ENCODE measurements at places on chromosomes 1 and 21.
A peak's percentile ranks its signal among the peaks of the same experiment; 100 is the strongest.

GRCh38 chr1:117707371-117707770, 101.5 kb downstream of the TENT5C start:
- DNase-seq, result no peak

GRCh38 chr21:24339406-24339805, 1267.9 kb downstream of the MRPL39 start:
- DNase-seq, result no peak

GRCh38 chr1:203324105-203325025, 19.0 kb downstream of the BTG2 start:
- peak; percentile 28 for DNase-seq

GRCh38 chr1:184143449-184143848, 91.9 kb downstream of the TSEN15 start:
- no peak for DNase-seq

DNA sequence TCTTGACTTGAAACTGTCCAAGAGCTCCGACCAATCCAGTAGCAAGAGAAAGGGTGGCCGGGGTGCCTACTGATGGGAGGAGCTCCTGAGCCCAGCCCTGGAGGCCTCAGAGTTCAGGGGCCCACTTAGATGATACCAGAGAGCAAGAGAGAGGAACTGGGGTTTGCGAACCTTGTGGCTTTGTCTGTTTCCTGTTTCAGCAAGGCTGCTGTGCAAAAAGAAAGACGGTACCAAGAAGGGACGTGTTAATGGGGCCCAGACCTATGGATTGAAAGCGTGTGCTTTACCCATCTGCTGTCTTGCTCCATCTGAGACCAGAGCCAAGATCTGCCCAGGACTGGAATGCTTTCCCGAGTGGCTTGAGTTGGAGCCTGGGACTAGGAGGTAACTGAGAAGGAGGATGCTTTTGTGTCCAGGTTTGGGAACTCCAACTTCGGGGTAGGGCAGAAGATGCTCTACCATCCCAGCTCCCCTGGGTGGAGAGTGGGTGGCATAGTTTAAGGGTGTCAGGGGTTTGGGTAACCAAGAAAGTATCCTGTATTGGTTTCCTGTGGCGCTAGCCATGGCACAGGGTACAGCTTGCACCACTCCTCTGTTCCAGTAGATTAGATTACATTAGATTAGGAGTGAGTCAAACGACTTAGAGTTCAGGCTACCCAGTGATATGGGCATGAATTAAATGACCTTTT, at the start of gene TRAF3IP3:
Gene TRAF3IP3 (plus strand): TSS at position 128 of the 689 bp plus-strand sequence. CDS start 3,987 bp downstream, outside the sequence.
- peak; percentile 69 for DNase-seq

DNA sequence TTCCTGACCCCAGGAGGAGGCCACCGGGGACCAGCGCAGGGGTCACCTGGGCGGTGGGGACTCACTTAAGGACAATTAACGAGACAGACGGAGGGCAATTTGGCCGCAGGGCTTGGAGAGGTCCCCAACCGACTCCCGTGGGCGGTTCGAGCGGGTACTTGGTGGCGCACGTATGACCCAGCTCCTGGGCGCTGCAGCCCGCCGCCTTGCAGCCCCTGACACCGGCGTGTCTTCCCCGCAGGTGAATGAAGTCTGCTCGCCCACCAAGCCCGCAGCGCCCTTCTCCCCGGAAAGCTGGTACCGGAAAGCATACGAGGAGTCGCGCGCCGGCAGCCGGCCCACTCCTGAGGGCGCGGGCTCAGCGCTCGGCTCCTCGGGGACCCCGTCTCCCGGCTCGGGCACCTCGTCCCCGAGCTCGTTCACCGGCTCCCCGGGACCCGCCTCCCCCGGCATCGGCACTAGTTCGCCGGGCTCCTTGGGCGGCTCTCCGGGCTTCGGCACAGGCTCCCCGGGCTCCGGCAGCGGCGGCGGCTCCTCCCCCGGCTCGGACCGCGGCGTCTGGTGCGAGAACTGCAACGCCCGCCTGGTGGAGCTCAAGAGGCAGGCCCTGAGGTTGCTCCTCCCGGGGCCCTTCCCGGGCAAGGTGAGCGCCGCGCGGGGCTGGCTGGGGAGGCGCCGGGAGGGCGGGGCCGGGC, 1.4 kb downstream of the KIF26B start:
- peak; percentile 52 for DNase-seq

DNA sequence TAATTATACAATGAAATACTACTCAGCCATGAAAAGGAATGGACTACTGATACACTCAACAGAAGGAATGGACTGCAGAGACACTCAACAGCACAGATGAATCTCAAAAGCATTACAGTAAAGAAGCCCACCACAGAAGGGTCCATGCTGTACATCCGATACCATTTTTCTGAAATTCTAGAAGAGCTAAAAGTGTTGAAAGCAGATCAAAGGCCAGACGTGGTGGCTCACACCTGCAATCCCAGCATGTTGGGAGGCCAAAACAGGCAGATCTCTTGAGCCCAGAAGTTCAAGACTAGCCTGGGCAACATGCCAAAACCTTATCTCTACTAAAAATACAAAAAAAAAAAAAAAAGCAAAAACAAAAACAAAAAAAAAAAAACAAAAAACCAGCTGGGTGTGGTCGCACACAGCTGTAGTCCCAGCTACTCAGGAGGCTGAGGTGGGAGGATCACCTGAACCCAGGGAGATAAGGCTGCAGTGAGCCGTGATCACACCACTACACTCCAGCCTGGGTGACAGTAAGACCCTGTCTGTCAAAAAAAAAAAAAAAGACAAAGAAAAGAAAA, 15.5 kb downstream of the PPP1R15B start:
- DNase-seq, result no peak

- no peak for DNase-seq
Observed at GRCh38 chr1:223479718-223480425, 86.7 kb downstream of the CCDC185 start.

DNA sequence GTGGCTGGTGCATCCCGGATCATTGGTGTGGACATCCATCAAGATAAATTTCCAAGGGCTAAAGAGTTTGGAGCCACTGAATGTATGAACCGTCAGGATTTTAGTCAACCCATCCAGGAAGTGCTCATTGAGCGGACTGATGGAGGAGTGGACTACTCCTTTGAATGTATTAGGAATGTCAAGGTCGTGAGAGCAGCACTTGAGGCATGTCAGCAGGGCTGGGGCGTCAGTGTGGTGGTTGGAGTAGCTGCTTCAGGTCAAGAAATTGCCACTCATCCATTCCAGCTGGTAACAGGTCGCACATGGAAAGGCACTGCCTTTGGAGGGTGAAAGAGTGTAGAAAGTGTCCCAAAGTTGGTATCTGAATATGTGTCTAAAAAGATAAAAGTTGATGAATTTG, 79.1 kb downstream of the FMN2 start:
- DNase-seq, result no peak

DNA sequence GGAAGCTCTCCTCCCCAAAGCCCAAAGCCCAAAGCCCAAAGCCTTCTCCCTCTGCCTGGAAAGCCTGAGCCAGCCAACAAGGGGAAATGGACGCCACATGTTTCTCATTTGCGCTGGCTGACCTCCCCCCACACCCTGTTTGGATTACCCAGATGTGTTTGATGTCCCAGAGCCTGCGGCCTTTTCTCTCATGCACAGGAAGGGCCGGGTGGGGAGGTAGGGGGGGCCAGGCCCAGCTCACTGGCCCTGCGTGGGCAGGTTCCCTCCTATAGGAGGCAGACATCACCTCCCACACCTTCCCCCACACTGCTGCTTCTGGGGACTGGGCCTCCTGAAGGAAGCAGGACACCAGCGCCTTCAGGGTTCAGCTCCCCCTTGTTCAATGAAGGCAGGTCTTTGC, 116.3 kb downstream of the NAV1 start:
- DNase-seq, result no peak

GRCh38 chr1:226582966-226583365, 34.4 kb downstream of the STUM start:
- no peak for DNase-seq

DNA sequence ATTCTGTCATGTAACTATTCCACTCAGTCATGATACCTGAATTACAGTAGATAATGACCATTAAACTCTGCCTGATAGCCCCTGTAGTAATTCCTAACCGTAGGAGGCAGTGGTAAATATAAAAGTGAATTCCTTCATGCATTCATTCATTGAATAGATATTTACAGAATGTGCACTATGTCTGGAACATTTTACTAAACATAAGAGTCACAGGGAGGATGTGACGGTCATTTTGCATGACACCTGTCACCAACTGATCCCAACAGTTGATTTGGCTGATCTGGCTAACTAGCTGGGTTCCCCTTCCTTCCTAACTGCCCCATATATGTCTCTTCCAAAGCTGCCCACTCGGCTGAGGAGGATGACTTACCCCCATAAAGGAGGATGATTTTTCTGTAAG, 2.2 kb upstream of the RNPC3 start:
- no peak for DNase-seq

GRCh38 chr1:181413836-181414235, 69.5 kb upstream of the CACNA1E start:
- no peak for DNase-seq

DNA sequence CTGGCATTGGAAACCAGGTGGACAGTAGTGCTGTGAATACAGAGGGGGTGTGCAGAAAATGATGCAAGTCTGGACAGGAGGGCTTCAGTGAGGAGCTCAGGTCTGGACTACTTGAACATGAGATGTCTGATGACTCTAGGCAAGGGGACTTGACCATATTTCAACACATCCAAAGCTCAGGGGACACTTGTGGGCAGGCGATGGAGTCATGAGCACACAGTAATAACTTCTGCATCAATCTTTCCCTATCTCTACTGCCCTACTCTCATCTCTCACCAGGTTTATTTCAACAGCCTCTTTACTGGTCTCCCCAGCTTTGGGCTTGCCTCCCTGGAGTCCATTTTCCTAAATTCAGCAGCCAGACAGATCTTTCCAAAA, 21.9 kb downstream of the FMO2 start:
- no peak for DNase-seq

GRCh38 chr21:37623689-37624088, 257.1 kb downstream of the DYRK1A start:
- no peak for DNase-seq

DNA sequence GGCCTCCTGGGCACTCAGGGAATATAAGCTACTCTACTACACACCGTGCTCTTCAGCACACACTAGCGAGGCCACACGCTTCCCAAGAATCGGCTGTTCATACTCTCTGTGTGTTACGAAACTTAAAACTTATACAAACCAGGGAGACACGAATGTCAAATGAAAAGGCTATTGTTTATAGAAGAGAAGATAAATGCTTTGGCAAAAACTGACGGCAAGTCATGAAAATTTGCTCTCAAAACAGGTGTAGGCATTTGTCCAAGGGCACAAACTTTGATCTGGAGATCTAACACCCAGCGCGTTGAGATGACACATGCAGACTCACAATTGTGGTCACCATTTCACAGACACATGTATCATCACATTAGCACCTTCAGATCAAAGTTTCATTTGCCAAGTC, 46.1 kb downstream of the USP48 start:
- DNase-seq, result no peak

DNA sequence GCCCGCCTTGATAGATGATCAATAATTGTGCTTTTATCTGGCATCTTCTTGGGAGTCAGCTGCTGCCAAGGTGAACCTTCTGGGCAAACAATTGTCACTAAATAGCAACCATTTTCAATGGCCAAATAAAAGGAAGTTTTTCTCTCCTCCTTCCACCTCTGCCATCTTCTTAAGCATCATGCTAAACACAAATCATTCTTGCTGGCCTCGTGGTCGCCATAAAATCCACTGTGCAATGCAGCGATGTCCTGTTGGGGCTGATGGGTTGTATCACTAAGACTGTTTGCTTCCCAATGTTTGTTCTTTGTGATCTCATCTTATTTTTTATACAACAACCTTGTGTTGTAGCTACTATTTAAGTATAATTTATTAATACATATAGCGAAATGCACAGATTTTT, 8.0 kb downstream of the MAN1C1 start:
- no peak for DNase-seq

DNA sequence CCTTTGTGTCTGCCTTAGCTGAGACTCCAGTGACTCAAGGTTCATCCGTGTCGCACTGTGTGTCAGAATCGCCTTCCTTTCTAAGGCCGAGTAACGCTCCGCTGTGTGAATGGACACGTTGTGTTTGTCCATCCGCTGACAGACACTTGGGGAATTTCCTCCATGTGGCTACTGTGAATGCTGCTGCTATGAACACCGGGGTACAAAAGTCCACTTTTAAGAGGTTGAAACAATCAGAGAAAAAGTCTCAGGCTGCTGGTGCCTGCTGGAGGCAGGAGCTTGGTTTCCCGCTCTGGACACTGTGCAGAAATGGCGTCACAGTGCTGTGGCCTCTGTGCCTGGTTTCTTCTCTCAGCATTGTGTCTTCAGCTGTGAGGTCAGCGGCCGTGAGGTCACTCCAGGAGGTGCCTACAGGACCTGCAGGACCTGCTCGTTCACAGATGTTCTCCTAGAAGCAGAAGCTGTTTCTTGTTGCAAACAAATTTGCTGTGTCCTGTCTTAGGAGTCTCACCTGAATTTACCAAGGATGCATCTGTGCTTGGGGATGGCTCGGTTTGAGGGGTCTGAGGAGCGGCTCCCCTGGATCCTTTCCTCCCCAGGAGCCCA, 34.2 kb downstream of the KRTAP10-1 start:
- DNase-seq, result no peak

DNA sequence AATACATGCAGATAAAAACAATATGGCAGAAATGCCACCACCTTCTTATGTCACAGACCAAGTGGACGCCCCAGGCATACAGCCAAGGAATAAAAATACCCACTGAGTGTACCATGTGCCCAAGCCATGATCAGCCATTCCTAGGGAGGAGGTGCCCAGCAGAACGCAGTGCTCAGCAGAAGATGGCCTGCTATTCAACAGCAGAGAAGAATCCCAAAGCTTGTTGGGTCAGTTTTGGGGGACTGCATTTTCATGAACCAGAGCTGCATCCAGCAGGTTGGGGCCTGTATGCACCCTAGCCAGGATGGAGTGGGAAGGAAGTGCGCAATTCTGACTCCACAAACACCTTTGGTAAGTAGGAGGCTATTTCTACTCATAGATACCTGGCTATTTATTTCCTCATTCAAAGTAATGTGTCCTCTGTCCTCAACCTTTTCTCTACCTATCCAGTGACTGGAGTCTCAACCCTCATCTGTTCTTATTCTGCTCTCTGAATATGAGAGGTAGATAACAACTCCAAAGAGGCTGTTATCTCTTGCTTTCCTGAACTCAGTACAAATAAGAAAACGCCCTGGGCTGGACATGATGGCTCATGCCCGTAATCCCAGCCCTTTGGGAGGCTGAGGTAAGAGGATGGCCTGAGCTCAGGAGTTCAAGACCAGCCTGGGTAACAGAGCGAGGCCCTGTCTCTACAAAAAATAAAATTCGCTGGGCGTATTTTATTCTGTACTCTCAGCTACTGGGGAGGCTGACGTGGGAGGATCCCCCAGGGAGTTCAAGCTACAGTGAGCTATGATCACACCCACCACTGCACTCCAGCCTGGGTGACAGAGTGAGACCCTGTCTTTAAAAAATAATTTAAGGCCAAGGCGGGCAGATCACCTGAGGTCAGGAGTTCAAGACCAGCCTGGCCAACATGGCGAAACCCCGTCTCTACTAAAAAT, 2.5 kb upstream of the PLEKHM2 start:
- no peak for DNase-seq

Data from activated effector memory CD4-positive, alpha-beta T cell treated with Interleukin-2 at 50 U/mL for 16 hours (primary cell).